ENCODE measurements at places on chromosomes 4 and X.

GRCh38 chrX:38845426-38845825 is 44.2 kb downstream of the MID1IP1 start:
- no peak for DNase-seq

GRCh38 chr4:8574796-8575370 is 5.3 kb upstream of the GPR78 start:
- DNase-seq: no peak

GRCh38 chrX:11341274-11342201 is 48.3 kb downstream of the AMELX start:
- DNase-seq: no peak

DNA sequence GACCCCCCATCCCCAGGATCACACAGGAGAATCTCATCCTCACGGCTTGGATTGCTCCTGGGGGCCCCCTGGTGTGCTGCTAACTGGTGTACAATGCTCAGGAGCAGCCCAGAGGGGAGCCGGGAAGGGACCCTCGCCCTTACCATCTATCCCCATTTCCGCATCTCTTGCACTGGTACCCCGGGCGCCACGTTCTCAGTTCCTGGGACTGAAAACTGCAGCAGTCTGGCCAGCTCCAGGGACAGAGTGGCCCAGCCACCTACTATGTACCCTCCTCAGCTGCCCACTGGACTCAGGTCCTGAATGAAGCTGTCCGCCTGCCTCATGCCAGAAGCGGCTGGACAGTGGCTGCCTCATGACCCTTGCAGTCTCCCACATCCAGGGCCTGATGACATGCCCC is 2.7 kb downstream of the SMIM10L2A start:
- no peak for DNase-seq

- no peak for DNase-seq
Measured at GRCh38 chr4:70518716-70519115, 347 bp downstream of the AMTN start.

DNA sequence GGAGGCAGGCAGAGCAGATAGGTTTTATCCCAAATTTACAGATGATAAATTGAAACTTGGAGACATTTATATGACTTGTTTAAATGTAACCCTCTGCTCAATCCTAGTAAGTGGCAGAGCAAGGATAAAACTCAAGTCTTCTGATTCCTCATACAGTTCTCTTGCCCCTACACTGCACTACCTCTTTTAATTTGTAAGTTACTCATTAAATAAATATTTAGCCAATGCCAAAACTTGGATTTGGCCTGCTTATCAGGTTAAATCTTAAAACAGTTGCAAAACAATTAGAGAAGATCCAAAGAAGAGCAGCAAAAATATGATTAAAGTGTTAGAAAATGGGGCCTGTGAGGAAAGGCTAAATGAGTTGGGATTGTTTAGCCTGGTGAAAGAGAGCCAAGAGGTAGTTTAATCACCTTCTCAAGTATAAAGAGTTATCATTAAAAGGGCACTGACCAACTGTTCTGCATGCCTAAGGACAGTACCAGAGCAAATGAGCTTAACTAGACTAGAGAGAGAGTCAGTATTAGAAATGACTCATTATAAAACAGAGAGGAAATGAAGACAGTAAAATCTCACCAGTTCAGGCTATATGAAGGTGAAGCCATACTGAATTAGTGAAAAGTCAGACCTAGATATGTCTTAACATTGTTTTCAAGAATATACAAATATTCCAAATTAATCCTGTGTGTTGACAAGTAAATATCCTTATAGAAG is 146.3 kb downstream of the GRIA3 start:
- no peak for DNase-seq

- DNase-seq: no peak
Measured at GRCh38 chrX:140447150-140447549, 57.7 kb downstream of the SOX3 start.

DNA sequence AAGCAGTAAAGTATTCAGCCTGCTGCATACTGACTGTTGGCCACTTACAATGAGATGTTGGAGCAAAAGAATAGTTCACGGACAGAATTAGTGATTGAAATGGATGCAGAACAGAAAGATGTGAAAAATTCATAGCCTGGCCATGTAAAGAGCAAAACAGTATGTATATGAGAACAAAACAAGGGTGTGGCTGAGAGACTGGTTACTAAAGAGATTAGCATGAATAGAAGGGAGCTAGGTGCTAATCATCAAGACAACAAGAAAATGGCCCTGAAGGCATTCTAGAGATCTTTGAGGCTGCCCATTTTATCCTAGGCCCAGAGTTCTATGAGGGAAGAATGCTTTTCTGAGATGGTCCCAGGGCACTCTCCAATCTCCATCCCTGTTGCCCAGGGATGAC is 208.5 kb downstream of the ARHGEF9 start:
- DNase-seq: no peak

- DNase-seq: no peak
Measured at GRCh38 chr4:42915484-42915883, 23.0 kb downstream of the GRXCR1 start.

DNA sequence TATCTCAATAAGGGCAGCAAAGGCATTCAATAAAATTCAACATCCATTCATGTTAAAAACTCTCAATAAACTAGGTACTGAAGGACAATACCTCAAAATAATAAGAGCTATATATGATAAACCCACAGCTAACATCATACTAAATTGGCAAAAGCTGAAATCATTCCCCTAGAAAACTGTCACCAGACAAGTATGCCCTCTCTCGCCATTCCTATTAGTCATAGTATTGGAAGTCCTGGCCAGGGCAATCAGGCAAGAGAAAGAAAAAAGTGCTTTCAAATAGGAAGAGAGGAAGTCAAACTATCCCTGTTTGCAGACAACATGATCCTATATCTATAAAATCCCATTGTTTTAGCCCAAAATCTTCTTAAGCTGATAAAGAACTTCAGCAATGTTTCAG is 116.8 kb downstream of the TENT5D start:
- DNase-seq: no peak

- no peak for DNase-seq
Measured at GRCh38 chr4:85491527-85491926, 16.6 kb downstream of the ARHGAP24 start.

- no peak for DNase-seq
Measured at GRCh38 chr4:40183615-40184411, 13.0 kb upstream of the RHOH start.

DNA sequence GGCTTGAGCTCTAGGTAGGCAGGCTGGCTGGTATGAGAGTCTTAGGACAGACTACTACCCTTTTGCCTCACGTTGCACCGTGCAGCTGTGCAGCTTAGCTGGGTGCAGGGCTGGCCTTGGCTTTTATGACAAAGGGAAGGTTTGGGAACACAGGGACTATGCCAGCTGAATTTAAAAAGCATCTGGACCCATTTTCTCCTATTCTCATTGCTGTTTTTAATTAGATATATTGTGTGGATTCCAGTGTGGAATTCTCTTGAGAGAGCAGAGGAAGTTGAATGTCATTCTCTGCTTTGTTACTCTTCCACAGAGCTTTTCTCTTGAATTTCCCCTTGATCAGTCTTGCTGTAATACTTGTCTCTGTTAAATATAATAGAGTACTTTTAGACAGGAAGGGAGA is 192.7 kb downstream of the ZNF330 start:
- DNase-seq: no peak

GRCh38 chrX:72057331-72057730 is 74.4 kb downstream of the RTL5 start:
- no peak for DNase-seq

DNA sequence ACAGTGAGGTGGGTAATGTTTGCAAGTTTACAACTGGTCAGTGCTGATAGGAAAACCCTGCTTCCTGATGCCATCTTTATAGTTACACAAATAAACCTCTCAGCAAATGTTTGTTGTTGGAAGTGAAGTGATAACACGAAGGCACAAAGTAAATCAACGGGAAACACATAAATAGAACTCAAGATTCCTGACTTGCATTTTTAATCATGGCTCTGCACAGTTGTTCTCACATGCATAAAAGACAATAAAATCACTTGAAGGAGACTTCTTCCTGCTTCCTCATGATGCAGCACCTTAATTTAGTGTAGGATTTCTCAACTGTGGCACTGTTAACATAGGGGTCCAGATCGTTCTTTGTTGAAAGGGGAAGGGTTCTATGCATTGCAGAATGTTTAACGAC is 907.7 kb downstream of the RAB28 start:
- DNase-seq: no peak

DNA sequence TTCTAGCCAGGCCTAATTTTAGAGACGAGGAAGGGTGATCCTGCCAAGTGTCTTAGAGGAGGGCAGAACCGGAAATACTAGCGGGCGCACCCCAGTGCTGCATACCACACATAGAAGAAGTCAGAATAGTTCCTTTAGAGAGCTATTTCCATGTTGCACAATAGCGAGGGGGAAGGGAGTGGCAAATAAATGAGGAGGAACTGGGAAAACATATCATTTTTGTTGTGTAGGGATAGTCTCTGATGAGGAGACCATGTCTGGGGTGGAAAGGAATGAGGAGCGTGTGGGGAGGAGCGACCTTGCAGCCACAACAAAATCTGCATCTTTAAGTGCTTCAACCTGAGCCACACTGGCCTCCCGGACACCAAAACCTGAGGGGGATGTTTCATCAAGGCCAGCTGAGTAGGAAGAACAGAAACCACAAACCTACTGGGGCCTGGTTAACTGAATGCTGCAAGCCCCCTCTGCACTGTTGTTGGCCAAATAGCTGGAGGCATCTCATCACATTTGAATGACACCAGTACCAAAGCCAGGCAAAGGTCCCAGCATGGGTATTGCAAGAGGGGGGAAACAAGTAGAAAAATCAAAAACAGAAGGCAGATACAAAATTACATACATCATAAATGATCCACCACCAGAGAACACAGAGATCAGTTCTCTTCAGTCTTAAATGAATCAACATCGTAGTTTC is 26.7 kb upstream of the C1QTNF7 start:
- DNase-seq: no peak

DNA sequence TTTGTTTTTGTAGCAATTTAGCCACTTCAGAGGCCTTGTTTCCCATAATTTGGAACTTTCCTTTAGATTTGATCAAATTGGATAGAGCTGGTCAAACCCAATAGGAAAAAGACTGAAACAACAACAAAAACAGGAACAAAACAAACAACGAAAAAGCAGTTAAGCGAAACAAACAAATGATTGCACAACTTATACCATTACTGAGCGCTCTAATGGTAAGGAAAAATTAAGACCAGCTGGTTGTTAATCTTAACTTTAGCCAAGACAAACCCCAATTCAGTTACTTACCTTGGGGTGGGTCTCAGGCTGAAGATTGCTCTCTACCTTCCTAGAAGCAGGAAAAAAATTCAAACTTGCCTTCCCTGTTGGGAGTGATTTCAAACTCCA is 38.3 kb downstream of the SPCS3 start:
- DNase-seq: no peak

DNA sequence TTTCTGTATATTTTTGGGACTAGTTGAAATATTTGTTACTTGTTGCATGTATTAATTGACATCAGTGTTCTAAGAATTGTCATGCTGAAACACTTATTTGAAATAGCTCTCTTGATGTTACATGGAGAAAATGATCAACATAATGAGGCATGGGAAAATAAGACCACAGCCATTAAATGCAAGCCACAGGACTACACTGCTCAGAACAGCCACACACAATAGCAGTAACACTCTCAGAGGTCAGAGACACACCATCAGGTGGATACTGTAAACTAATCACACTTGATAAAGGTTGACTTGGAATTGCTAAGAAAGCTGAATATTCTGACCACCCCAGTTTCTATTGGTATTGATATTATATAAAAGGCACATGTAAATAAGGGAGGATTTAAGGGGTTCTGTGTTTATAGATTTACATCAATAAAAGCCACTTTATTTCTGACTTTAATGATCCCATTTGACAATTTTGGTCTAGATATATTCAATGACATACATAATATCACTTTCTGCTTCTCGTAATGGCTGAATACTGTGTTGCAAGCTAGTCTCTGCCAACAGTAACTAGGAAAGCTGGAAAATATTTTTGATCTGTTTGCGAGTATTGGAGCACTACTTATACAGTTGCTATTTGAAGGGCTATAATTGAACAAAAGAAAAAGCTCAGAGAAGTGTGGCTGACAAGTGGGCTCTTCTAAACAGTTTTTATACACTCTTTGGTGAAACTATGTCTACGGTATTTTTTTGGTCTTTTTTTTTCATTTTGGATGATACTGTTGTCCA is 876.5 kb upstream of the INTU start:
- DNase-seq: no peak

GRCh38 chr4:118265312-118266144 is 87.3 kb downstream of the PRSS12 start:
- DNase-seq: no peak

GRCh38 chr4:140094438-140095420 is 59.3 kb downstream of the MAML3 start:
- DNase-seq: no peak

DNA sequence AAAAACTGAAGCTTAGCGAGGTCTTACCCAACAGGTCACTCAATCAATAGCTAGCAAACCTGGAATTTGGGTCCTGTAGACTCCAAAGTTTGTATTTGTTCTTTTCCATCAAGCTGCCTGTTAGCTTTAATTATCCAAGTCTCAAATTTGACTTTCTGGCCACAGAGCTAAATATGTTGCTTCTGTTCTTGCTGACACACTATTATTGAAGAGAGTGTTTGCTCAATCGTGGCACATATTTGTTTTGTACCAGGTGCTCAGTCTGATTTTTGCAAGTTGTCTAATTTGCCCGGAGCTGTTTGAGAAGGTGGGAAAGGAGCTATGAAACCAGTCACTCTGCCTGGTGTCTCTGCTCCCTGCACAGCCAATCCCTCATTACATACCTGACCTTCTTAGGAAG is 41.7 kb upstream of the FRMD7 start:
- DNase-seq: no peak

- DNase-seq: no peak
Measured at GRCh38 chr4:68536375-68536774, 39.7 kb downstream of the UGT2B17 start.

DNA sequence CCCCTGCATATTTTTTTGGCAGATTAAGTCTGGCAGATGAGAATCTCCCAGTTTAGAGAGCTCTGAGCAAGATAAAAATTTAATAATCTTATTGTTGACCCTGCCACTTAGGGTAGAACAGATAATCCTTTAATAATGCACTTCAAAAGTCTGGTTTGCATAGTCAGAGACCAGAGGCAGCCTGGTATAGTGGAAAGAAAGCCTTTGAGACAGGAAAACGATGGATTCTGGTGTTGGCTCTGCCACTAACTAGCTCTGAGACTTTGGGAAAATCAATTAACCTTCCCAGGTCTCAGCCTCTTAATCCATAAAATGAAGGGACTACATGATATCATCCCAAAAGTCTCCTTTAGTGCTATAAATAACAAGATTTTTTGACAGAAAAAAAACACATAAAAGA is 824.5 kb downstream of the STIM2 start:
- no peak for DNase-seq

GRCh38 chrX:37776283-37776986 is 3.4 kb upstream of the CYBB start:
- no peak for DNase-seq

DNA sequence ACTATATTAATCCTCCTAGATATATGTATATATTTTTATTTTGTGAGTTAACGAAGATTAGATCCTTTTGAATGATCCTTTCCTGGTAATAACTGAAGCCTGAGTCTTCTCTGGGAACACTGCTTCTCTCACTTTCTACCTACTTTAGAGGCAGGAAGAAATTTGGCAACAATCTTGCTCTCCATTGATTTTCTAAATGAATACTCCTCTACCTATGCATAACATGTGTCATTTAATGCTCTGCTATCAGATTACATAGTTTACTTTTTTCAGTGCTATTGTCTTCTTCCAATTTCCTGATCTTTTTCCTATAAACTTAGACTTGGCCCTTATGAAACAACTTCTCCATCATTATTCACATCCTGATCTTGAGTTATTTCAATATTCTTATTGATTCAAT is 60.4 kb upstream of the PDHA2 start:
- DNase-seq: no peak
